ENCODE measurements at places on chromosomes 11 and 22.

DNA sequence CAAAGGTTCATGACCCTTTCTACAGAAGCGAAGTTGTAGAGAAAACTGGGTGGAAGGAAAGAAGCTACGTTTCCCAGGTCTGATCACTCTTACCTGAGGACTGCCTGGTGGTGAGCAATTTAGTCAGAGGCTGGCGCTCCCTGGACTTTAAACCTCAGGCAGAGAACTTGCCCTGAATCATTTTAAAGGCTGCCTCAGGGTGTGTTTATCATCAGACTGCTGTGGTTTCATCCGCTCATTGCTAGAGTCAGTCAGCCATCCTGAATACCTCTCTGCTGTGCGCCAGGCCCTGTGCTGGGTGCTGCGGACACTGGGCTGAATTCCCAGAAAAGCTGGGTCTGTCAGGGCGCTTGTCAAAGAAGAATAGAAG, 2.7 kb downstream of the DTX4 start:
- no peak for DNase-seq

- no peak for DNase-seq
Observed at GRCh38 chr11:41267451-41267850, 192.0 kb downstream of the LRRC4C start.

DNA sequence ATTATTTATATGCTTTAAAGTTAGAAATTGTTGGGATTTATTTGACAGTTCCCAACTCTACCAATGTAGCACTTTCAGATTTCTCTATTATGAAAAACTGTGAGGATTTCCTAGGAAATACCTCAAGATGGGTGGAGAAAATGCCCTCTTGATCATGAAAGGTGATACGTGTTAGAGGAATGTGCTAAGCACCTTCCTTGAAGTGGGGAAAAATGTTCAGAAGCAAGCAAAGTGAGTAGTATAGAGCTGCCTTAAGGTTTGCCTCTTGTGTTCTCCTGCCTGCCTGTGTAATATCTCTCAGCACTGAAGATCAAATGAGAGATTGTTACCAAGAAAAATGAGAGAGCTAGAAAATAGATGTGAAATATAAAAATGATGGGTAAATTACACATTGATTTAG, 58.2 kb downstream of the YAP1 start:
- no peak for DNase-seq

DNA sequence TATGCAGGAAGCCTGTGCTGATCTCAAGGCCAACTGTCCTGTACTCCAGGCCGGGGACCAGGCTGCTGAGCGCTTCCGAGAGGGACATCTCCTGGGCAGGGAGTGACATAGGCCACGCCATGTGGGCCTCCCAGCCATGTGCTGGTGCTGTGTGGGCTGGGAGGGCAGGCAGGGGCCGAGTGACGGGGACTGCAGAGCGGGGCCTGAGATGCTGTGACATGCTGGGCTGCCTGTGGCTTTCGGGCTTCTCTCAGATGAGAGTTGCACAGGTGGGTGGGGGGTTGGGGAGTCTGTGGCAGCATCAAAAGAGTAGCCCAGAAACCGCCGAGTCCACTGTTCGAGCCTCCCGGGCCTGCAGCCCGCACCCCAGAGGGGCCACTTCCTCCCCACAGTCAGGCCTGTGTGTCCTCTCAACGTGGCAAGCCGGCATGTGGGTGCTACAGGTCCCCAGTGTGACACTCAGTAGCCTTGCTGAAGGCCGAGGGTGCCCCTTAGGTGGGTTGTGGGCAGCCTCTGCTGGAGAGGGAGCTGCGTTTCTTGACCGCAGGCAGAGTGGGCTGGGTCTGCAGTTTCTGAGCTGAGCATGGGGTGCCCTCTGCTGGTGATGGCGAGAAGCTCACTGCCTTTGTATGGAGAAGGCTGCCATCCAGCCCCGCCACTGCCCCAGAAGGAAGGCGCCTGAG, 101.2 kb downstream of the BCR start:
- DNase-seq, result peak; percentile 77

DNA sequence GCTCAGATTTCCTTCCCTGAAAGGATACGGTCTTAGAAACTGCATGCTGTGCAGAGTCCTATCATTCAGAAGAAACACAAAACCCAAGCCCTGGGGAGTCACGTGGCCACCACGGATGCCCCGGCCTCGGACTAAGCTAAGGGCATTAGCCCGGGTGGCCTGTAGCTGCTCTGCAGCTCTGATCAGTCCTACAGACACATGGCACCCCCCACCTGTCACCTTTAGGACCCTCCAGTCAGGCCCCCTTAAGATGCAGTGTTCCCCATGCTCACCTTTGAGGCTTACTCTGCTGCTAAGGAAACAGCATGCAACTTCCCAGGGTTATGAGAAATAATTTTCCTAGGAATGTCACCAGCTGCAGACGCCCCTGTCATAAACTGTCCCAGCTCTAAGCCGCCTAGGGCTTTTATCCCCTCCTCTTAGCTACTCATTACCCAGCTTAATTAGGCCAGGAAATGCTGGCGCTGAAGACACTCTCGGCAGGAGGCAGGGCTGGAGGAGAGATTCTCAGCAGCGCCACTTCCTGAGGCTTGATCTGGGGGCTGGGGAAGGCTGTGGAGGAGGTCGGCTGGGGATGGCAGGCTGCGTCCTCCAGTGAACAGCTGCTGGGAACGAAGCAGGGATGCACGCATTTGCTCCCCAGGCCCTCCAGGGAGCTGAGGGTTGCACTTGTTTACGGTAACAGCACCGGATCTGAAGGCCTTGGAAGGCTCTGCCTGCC, 47.2 kb upstream of the ADA2 start:
- DNase-seq, result no peak

DNA sequence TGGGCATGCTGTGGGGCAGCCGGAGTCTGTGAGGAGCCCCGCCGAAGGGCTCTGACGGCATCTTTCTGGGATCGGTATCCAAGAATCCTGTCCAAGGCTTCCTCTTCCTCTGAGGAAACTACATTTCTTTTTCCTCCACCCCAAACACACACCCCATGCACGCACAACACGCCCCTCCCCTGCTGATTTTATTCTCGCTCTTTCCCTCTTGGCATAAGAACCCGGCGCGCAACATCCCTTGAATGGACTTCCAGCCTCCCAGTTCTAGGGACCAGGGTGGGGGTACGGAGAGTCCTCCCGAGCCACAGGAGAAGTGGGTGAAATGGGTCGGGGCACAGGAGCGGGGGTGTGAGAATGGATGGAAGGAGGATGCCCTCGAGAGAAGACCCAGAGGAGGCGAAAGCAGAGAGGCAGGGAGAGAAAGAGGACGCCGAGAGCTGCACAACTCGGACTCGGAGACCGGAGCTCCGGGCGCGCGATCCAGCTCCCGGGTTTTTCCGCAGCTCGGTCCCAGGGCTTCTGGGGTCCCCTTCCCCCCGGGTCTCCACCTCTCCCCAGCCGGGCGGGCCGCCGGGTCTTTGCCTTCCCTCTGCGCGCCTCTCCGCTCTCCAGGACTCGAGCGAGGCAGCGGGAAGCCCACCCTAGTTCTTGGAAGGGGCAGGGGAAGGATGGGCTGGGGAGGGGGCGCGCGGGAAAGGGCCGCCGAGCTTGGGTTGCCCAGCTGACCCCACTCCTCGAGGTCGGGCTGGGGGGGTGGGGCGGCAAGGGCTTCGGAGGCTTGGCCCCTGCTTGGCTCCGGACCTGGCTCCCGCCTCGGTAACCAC, 1.5 kb upstream of the LARGE1 start:
- peak; percentile 1 for DNase-seq

GRCh38 chr11:68335683-68336082, 23.3 kb downstream of the LRP5 start:
- no peak for DNase-seq

DNA sequence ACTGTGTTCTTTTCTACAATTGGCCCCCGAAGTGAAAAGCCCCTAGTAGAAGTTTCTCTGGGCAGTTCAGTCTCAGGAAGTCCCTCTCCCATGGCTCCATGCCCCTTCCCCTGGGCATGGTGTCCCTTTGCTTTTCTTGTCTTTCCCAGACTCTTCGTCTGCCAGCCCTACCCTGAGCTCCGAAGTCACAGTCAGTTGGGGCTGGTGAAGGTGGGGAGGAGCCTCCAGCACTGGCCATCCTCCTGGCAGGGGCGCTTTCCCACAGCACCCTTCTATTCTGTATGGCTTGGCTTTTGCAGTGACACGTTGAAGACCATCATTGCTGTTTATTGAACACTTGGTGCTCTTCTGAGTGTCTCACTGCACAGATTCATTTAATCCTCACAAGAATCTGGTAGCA, 195.1 kb upstream of the CADM1 start:
- no peak for DNase-seq

GRCh38 chr11:10899121-10899830, 41.4 kb upstream of the ZBED5 start:
- no peak for DNase-seq

GRCh38 chr22:29207562-29208501, 2.1 kb downstream of the EMID1 start:
- no peak for DNase-seq

DNA sequence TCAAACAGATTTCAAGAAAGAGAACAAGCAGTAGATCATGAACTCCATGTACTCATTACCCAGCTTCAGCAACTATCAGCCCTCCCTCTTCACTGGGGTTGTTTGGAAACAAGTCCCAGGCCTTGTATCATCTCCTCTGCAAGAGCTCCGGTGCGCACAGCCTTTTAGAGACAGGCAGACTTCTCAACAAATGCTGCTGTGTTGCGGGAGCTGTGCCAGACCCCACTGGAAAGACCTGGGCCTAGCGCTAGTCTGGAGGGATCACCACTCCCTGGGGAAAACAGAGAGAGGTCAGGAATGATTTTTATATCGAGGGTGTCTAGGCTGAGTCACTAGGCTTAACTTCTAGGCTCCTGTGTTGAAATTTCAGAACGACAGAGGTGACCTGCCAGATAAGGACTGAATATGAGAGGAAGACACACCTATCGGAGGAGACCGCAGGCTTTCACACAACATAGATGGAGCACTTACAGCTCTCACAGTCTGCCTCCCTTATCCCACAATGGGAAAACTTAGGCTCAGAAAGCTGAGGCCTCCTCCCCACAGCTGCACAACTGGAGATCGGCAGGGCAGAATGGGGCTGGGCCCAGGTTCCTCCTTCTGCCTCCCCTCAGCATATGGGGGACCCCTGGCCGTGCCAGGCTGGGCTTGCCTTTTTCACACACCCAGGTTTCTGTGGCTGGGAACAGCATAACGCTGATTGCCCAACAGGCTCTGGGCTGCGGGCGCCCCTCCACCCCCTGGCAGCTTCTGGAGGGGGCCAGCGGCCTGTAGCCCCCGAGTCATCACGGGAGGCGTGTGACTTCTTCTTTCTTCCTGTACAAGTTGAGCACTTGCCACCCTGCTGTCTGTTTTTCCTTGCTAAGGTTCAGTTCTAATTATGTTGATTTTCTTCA, 86.0 kb downstream of the PKNOX2 start:
- no peak for DNase-seq

- DNase-seq, result no peak
Observed at GRCh38 chr11:128367573-128367972, 219.8 kb downstream of the ETS1 start.

DNA sequence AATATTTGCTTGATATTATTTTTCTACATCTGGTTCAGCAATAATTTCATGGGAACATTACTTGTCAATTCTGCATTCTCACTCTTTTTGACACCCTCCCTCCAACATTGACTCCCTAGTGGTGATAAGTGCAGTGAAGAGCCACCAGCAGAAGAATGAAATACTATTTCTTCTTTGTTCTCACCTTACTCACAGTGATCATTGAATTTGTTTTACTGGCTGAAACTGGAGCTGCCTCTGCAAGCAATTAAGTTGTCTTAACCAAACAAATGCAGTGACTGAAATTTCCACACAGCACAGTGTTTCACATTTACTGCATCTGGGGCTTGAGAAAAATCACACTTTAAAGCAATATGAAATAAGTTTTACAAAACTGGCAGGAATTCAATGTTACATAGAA, 189.8 kb downstream of the JRKL start:
- DNase-seq, result no peak

DNA sequence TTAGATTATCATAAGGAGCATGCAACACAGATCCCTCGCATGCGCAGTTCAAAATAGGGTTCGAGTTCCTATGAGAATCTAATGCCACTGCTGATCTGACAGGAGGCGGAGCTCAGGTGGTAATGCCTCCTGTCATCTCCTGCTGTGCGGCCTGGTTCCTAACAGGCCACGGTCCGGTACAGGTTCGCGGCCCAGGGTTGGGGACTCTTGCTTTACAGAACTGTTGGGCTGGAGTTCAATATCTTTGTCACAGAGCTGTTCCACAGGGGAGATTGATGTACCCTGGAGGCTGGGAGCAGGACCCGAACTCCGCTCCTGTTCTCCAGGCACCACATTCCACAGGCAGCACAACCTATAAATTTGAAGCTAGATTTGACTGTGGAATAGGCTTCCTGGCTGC, 358.1 kb upstream of the NARS2 start:
- DNase-seq, result no peak

DNA sequence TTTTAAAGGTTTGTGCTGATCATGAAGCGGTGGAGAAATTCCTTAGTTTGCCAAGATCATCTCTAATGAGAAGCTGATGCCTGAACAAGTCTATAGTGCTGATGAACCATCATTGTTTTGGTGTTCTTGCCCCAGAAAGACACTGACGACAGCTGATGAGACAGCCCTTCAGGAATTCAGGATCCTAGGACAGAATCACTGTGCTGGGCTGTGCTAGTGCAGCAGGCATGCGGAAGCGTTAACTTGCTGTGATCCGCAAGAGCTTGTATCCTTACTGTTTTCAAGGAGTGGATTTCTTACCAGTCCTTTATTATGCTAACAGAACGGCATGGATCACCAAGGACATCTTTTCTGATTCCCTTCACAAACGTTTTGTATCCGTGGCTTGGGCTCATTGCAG, 104.1 kb downstream of the TBC1D22A start:
- no peak for DNase-seq

DNA sequence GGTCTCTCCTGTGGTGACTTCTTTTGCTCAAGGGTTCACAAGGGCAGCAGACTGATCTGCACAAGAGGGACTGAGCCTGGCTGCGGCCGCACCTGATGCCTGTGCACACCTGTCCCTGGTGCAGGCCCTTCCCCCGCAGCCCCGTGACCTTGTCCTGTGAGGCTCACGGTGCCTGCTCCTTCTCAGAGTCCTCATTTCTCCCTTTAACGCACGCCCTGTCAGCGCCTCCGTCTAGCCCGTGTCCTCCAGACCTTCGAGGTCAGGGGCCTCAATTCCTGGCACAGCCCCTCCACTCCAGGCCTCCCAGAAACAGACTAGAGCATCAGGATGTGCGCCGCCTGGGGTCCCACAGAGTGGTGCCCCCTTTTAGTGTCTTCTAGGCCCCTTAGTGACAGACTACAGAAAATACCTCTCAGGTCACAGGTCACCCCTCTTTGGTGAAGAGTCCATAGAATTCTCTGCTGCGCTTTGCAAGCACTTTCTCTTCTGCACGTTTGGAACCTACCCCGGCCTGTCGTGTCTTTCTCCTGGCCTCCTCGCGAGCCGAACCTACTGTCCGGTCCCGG, 1.0 kb upstream of the DRD4 start:
- DNase-seq, result no peak

GRCh38 chr11:126840975-126841374, 159.6 kb downstream of the KIRREL3 start:
- DNase-seq, result no peak

All from activated T-cell treated with anti-CD3 and anti-CD28 coated beads for 4 hours (primary cell).